MM.1S (cell line): ENCODE measurements at places on chromosomes 11 and 22.

- DNase-seq: no peak
These were observed 455.8 kb downstream of the MIAT start for GRCh38 chr22:27113211-27113635.

- DNase-seq: no peak
These were observed 25.2 kb downstream of the GTF2H1 start for GRCh38 chr11:18347471-18348125.

- peak; percentile 61 for DNase-seq
These were observed 27.8 kb upstream of the ROBO3 start for GRCh38 chr11:124837491-124837856.

- DNase-seq: no peak
These were observed 82.1 kb upstream of the PPARA start for GRCh38 chr22:46068181-46068592.

DNA sequence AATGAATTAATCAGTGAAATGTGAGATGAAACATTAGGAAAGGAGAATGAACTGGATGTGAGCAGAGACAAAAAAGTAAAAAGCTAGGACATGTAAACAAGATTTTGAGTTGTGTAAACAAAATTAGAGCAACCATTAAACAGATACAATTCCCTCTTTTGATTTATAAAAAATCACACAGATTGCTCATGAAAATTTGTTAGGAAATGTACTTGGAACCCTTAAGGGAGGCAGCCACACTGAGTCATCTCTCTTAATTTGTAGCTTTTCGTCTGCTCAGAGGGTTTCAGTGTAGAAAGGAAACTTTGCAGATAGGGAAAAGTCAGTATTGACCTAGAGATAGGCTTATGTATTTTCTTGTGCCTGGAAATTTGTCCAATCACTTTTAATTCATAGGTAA is 49.6 kb upstream of the ME3 start:
- no peak for DNase-seq
